ENCODE measurements at places on chromosomes 3 and 15. TPM values are rescaled to one million over a fixed set of nuclear protein-coding genes. Genes with fewer than 3 reads are reported as not detected.

GRCh38 chr3:150149651-150150051 lies 179.0 kb upstream of the PFN2 start:
- no peak overlapping the region for H3K27ac ChIP-seq
- no peaks in the 10 kb centered on the region for H3K36me3 ChIP-seq
- H3K4me3 ChIP-seq: no peak overlapping the region
- no peak for DNase-seq
- H3K4me1 ChIP-seq: peaks cover 17% of the 10 kb centered on the region
- H3K27me3 ChIP-seq: no peaks in the 10 kb centered on the region

- DNase-seq: no peak
- H3K27ac ChIP-seq: no peak overlapping the region
- H3K27me3 ChIP-seq: no peaks in the 10 kb centered on the region
- no peak overlapping the region for H3K4me3 ChIP-seq
- H3K36me3 ChIP-seq: peaks cover 7% of the 10 kb centered on the region
- no peaks in the 10 kb centered on the region for H3K4me1 ChIP-seq
Observed at GRCh38 chr3:38382506-38383080, 36.0 kb downstream of the XYLB start.

Gene CCDC33
- not detected for total RNA-seq

Gene SOX14
- total RNA-seq: not detected

- no peak for DNase-seq
- H3K36me3 ChIP-seq: no peaks in the 10 kb centered on the region
- H3K27me3 ChIP-seq: no peaks in the 10 kb centered on the region
- H3K27ac ChIP-seq: no peak overlapping the region
Observed at GRCh38 chr15:61383421-61383820, 154.3 kb upstream of the RORA start.

GRCh38 chr15:69849232-69849610 lies 248.5 kb downstream of the TLE3 start:
- no peak for DNase-seq
- H3K27ac ChIP-seq: no peak overlapping the region
- H3K27me3 ChIP-seq: peaks cover 13% of the 10 kb centered on the region
- no peak overlapping the region for H3K4me3 ChIP-seq

GRCh38 chr3:62436785-62437184 lies 63.4 kb upstream of the FEZF2 start:
- no peaks in the 10 kb centered on the region for H3K36me3 ChIP-seq
- H3K27me3 ChIP-seq: peaks cover 3% of the 10 kb centered on the region

GRCh38 chr3:189334064-189334920 lies 162.5 kb downstream of the TPRG1 start:
- no peak overlapping the region for H3K27ac ChIP-seq
- H3K4me3 ChIP-seq: no peak overlapping the region
- H3K4me1 ChIP-seq: no peaks in the 10 kb centered on the region

GRCh38 chr3:133987948-133988484 lies 41.7 kb downstream of the SLCO2A1 start:
- H3K36me3 ChIP-seq: no peaks in the 10 kb centered on the region
- H3K27ac ChIP-seq: no peak overlapping the region
- H3K4me1 ChIP-seq: peaks cover 12% of the 10 kb centered on the region
- H3K27me3 ChIP-seq: no peaks in the 10 kb centered on the region
- H3K4me3 ChIP-seq: no peak overlapping the region

Gene CASR
- not detected for total RNA-seq

- H3K4me1 ChIP-seq: no peaks in the 10 kb centered on the region
- no peak overlapping the region for H3K4me3 ChIP-seq
- no peak for DNase-seq
Observed at GRCh38 chr3:55724821-55725220, 237.7 kb upstream of the WNT5A start.

- H3K4me1 ChIP-seq: peaks cover 7% of the 10 kb centered on the region
- DNase-seq: no peak
- no peak overlapping the region for H3K27ac ChIP-seq
Observed at GRCh38 chr3:115403786-115404185, 219.5 kb upstream of the GAP43 start.

DNA sequence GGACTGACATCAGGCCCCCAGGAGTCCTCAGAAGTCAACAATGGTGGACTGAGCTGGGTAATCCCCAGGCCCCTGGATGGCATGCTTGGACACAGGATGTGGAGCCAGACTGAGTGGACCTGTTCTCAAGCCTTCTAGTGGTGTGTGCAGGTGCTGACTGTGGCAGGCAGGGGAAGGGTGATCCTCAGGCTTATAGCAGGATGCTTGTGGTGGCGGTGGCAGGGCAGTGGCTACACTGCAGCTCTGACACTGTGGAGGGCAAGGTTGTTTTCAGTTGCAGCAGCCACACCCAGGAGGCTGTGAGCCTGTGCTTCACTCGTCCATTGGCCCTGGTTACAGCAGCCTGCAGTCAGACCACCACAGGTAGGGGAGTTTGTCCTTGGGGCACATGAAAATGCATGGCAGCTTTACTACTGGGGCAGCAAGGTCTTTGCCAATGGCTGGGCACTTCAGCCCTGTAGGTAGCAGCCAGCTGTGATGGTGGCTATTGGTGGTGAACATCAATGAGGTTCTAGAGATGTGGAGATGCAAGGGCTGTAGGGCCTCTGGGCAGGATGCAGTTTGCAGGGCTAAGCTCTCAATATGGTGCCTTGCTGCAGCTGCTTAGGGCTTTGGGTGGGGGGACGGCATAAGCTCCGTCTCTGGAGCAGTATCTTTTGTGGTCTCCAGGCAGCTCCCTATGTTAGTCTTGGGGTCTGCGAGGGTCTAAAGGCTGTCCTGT lies 17.5 kb upstream of the MYO5A start:
- H3K27me3 ChIP-seq: no peaks in the 10 kb centered on the region
- DNase-seq: no peak
- H3K4me1 ChIP-seq: no peaks in the 10 kb centered on the region
- H3K4me3 ChIP-seq: no peak overlapping the region
- no peak overlapping the region for H3K27ac ChIP-seq

Gene CPA3
- total RNA-seq: 0.98 TPM

- no peaks in the 10 kb centered on the region for H3K27me3 ChIP-seq
- H3K4me1 ChIP-seq: no peaks in the 10 kb centered on the region
- DNase-seq: no peak
- H3K36me3 ChIP-seq: no peaks in the 10 kb centered on the region
Observed at GRCh38 chr3:9035473-9035872, 72.2 kb upstream of the RAD18 start.

DNA sequence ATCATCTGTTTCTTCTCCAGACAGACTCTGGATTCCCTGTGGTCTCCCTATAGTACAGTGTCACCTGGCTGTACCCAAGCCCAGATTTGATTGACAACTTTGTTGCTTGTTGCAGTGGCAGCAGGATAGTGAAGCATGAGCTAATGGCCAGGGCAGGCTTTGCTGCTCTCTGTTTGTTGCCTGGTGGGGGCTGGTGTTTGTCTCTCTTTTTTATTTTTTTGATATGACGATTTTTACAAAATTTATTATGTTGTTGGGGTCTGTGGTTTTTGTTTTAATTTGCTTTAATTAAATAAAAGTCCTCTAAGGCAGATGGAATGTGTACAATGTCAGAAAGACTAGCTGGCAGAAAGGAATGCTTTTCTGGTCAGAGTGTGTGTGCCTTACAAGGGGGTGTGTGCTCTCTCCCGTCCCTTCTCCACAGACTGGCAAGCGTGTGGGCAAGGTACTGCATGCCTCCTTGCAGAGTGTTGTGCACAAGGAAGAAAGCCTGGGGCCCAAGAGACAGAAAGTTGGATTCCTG lies 15.2 kb upstream of the CLEC3B start:
- H3K27me3 ChIP-seq: no peaks in the 10 kb centered on the region
- no peak for DNase-seq
- no peak overlapping the region for H3K4me3 ChIP-seq
- H3K27ac ChIP-seq: peak overlapping the region; percentile 89

DNA sequence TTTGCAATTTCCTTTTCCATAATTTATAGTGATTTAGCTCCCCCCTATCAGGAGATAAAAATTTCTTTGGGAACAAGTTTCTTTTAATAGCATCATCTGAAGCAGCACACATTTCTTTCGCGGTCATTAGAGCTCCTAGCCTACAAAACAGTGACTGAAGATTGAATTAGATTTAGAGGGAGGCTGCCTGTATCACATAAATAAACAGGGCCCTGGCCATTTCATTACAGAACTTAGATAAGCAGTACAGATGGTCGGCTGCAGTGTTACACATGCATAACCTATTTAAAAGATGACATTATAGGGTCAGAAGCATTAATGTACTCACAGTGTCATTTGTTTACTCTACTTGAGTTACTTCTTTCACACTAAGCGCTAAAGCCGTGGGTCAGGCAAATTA lies 81.4 kb upstream of the SLC25A26 start:
- DNase-seq: no peak
- no peaks in the 10 kb centered on the region for H3K27me3 ChIP-seq
- no peak overlapping the region for H3K4me3 ChIP-seq
- no peak overlapping the region for H3K27ac ChIP-seq

- DNase-seq: no peak
- no peak overlapping the region for H3K4me3 ChIP-seq
- no peaks in the 10 kb centered on the region for H3K27me3 ChIP-seq
- no peaks in the 10 kb centered on the region for H3K4me1 ChIP-seq
Observed at GRCh38 chr15:79849789-79850188, 47.0 kb downstream of the MTHFS start.

DNA sequence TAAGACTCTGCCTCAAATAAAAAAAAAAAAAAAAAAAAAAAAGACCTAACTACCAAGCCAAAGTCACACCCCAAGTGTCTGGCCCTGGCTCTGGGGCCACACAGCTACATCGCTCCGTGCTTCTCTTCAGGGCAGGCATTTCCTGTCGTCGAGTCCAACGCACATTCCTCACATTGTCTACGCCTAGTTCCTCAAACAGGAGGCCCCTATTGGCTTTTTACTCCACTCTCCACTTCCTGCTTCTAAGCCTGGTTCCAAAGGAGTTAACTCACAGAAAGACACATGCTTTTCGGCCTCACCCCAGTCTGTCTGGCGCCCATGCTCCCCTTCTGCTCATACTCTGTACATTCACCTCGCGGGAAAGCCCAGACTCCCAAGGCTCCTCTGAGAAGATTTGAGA lies 28.8 kb downstream of the KNG1 start:
- H3K4me1 ChIP-seq: no peaks in the 10 kb centered on the region
- no peaks in the 10 kb centered on the region for H3K27me3 ChIP-seq
- H3K4me3 ChIP-seq: no peak overlapping the region
- no peaks in the 10 kb centered on the region for H3K36me3 ChIP-seq
- DNase-seq: peak; percentile 40

GRCh38 chr3:23758253-23758838 lies 47.4 kb upstream of the UBE2E1 start:
- no peak for DNase-seq
- no peak overlapping the region for H3K27ac ChIP-seq
- H3K36me3 ChIP-seq: no peaks in the 10 kb centered on the region
- no peaks in the 10 kb centered on the region for H3K27me3 ChIP-seq
- no peaks in the 10 kb centered on the region for H3K4me1 ChIP-seq
- no peak overlapping the region for H3K4me3 ChIP-seq

Gene REC114
- total RNA-seq: not detected

- H3K27me3 ChIP-seq: no peaks in the 10 kb centered on the region
- H3K4me1 ChIP-seq: no peaks in the 10 kb centered on the region
- no peak for DNase-seq
- H3K36me3 ChIP-seq: peaks cover 10% of the 10 kb centered on the region
- H3K27ac ChIP-seq: no peak overlapping the region
- H3K4me3 ChIP-seq: no peak overlapping the region
Observed at GRCh38 chr15:79872358-79873017, 24.3 kb downstream of the MTHFS start.

Gene SAMD7
- not detected for total RNA-seq

DNA sequence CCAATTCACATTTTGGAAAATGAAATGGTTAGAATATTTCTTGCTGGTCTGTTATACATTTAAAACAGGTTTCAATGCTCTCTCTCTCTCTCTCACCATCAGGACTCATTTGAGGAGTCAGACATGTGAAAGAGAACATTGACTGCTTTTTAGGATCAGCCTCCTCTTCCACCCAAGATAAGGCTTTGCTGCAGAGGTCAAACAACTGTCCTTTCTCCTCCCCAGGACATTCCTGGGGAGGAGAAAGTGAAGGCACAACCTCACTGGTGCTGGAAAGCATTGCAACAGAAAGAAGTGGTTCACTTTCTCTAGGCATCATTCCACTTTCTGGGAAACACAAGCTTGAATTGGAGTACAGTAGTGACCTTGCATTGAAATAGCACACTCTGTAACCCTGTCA lies 409.1 kb upstream of the NR2F2 start:
- no peaks in the 10 kb centered on the region for H3K36me3 ChIP-seq
- no peaks in the 10 kb centered on the region for H3K27me3 ChIP-seq
- H3K4me1 ChIP-seq: no peaks in the 10 kb centered on the region
- no peak for DNase-seq
- no peak overlapping the region for H3K4me3 ChIP-seq

GRCh38 chr3:46100812-46101211 lies 73.5 kb upstream of the XCR1 start:
- H3K27me3 ChIP-seq: no peaks in the 10 kb centered on the region
- H3K4me3 ChIP-seq: no peak overlapping the region
- H3K27ac ChIP-seq: no peak overlapping the region

Gene VEPH1
- not detected for total RNA-seq

Gene ASB14
- total RNA-seq: 29.2 TPM

Gene LRRIQ4
- not detected for total RNA-seq

Gene GPR160
- total RNA-seq: 0.28 TPM

DNA sequence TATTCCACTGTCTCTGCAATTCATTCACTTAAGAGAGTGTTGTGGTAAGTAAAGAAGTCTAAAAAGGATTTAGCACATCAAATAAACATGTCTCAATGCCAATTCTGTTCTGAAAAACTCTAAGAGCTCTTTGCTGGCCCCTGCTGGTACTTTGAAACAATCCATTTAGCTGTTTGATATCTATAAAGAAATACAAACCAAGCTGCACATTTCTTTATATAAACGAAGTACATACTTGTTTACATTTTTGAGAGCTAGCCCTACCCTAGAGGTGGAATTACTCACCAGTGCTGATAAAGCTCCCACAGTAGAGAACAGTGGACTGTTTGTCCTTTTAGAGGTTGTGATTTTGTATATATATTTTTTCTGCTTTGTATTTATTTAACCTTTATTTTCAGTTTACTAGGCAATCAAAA lies 75.5 kb downstream of the NEDD4 start:
- H3K27me3 ChIP-seq: no peaks in the 10 kb centered on the region
- no peak overlapping the region for H3K4me3 ChIP-seq
- H3K27ac ChIP-seq: no peak overlapping the region
- H3K4me1 ChIP-seq: no peaks in the 10 kb centered on the region
- no peaks in the 10 kb centered on the region for H3K36me3 ChIP-seq

Gene CHRM5
- total RNA-seq: not detected

DNA sequence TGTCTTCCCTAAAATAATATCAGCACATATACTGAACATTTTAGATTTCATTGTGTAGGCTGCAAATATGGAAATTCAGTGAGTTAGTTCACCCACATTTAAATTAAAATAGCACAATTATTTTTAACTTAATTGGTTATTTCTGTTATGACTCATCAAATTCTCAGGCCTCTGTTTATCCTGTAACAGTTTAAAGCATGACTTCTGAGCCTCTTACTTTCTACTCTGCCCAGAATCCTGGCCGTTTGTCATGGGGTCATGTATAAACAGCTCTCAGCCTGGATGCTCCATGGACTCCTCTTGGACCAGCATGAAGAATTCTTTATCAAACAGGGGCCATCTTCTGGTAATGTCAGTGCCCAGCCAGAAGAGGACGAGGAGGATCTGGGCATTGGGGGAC lies 12.2 kb downstream of the TUBGCP4 start:
- no peaks in the 10 kb centered on the region for H3K4me1 ChIP-seq
- H3K27me3 ChIP-seq: no peaks in the 10 kb centered on the region
- peaks cover 2% of the 10 kb centered on the region for H3K36me3 ChIP-seq
- H3K4me3 ChIP-seq: no peak overlapping the region
- no peak for DNase-seq
- H3K27ac ChIP-seq: no peak overlapping the region

Measured in heart left ventricle (tissue), 16 donors.